ENCODE measurements at places on chromosomes 11 and 22. TPM values are rescaled to one million over a fixed set of nuclear protein-coding genes. Genes with fewer than 3 reads are reported as not detected.

- no peak for DNase-seq
- no peaks in the 10 kb centered on the region for H3K36me3 ChIP-seq
- H3K4me1 ChIP-seq = no peaks in the 10 kb centered on the region
- H3K4me3 ChIP-seq = no peak overlapping the region
Measured at GRCh38 chr22:36814801-36815200, 2.0 kb downstream of the PVALB start.

DNA sequence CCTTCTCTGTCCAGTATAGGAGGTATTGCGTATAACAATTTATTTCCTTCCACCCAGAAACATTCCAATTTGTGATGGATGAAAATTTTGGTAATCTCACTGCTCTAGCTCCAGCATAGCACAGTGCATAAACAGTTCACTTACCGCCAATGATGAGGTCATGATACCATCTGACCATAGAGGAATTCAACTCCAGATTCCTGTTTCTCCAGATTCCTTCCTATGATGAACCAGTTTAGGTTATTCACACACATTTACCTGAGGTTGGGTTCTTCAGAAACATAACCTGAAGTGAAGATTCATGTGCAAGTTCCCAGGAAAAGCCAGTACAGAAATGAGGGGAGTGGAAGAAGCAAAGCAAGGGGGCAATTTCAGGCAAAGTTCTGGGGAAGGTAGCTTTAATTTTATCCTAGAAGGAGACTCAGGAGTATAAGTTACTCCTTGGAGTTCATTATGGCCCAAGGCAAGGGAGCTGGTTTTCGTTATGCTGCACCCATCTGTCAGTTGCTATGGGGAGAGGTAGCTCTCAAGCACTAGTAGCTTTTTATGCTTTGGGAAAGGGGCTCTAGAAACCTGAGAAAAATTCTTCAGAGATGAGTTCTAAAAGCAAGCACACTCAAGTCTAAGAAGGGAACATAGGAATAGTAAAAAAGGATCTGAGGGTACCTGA, 121.6 kb downstream of the CASP12 start:
- no peak for DNase-seq
- no peak overlapping the region for H3K27ac ChIP-seq
- peaks cover 17% of the 10 kb centered on the region for H3K4me1 ChIP-seq
- H3K36me3 ChIP-seq = no peaks in the 10 kb centered on the region
- H3K4me3 ChIP-seq = no peak overlapping the region
- H3K27me3 ChIP-seq = no peaks in the 10 kb centered on the region

The C22orf15 gene
- 2.1 TPM for total RNA-seq

DNA sequence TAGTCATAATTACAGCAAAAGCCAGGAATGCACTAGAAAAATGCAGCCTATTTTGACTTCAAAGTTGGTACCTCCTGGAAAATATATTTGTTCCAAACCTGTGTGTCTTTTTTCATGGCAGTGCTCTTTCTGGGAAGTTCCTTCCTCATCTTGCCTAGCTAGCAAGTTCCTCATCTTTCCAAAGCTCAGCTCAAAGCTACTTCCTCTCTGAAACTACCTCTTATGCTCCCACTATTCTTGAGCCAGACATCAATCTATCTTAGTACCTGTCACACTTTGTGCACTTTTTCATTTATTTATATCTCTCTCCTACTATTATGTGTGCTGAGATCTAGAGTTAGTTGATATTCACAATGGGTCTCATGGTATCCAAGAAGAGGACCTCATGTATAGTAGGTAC, 191.6 kb upstream of the CCDC90B start:
- H3K36me3 ChIP-seq = no peaks in the 10 kb centered on the region
- no peak for DNase-seq
- H3K4me3 ChIP-seq = no peak overlapping the region
- peaks cover 9% of the 10 kb centered on the region for H3K27me3 ChIP-seq
- H3K4me1 ChIP-seq = no peaks in the 10 kb centered on the region

DNA sequence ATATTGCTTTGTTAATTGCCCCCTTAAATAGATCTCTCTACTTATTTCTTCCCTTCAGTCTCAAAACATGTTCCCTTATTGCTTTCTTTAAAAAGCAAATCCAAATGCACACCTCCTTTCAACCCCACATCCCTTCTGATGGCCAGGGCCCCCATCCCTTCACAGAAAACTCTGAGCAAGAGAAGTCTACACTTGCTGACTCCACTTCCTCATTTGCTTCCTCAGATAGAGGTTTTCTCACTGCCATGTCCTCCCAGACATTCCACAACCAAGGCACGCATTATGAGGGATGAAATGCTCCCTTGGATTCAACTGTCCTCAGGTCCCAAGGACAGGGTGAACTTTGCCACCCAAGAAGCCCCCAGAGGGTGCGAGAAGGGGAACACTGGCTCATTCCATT, 43.1 kb downstream of the CSNK2A3 start:
- no peak for DNase-seq
- no peak overlapping the region for H3K27ac ChIP-seq

The ROBO4 gene
- not detected for total RNA-seq

The GPR83 gene
- total RNA-seq = 0.07 TPM

DNA sequence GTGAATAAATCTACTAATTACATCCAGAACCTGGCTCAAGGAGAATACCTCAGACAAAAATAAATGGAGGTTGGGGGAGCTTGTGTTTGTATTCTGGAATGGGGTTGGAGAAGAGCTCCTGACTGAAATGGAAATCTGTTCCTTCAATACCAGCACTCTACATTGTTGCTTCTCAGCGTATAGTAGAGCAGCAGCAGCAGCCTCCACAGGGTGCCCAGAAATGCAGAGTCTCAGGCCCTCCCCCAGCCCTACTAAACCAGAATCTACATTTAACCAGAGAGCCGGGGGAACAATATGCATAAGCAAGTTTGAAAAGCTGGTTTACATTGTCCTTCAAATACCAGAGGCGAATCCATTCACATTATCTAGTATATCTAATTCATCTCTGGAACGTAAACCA, 474.8 kb downstream of the NTM start:
- H3K36me3 ChIP-seq = no peaks in the 10 kb centered on the region
- peaks cover 4% of the 10 kb centered on the region for H3K27me3 ChIP-seq
- no peak overlapping the region for H3K4me3 ChIP-seq
- no peak for DNase-seq
- H3K27ac ChIP-seq = no peak overlapping the region

DNA sequence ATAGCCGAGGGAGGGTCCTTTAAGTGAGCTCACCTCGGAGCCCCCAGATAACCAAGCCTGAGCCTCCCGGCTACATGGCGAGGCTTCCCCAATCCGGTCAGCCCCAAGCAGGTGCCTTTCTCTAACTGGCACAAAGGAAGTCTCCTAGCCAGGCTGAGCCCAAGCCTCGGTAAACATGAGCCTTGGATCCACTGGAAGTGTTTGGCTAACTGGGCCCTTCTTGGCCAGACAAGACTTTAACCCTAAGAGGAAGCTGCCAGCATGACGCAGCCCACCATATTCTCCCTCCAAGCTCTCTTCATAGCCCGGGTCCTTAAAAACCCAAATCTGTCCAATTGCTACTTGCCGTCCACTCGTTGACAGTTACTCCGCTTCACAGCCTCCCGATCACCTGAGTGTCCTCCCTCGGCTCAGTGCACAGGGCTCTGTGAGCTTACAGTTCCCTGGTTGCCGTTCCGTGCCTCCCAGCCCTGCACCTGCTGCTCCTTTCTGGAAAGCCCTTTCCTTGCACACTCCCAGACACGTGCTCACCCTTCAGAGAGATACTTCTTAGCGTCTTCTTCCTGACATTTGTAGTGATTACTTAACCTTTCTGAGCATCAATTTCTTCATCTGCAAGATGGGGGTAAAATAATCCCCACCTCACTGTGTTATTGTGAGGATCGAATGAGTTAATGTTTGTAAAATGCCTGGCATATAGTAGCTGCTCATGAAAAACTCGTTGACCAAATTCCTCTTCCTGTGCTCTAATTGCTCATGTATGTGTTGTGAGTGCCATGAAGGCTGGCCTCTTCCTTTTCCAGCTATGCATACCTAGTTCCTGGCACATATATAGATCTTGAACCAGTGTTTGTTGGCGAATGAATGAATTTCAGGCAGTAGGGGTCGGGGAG, 25.6 kb downstream of the TXN2 start:
- H3K27ac ChIP-seq = peak overlapping the region; percentile 74
- H3K27me3 ChIP-seq = no peaks in the 10 kb centered on the region
- H3K4me3 ChIP-seq = peak overlapping the region; percentile 73
- peaks cover 38% of the 10 kb centered on the region for H3K4me1 ChIP-seq

- H3K4me3 ChIP-seq = no peak overlapping the region
- no peak overlapping the region for H3K27ac ChIP-seq
- H3K36me3 ChIP-seq = peaks cover 5% of the 10 kb centered on the region
- peaks cover 18% of the 10 kb centered on the region for H3K4me1 ChIP-seq
- DNase-seq = no peak
- H3K27me3 ChIP-seq = no peaks in the 10 kb centered on the region
Measured at GRCh38 chr11:33068611-33069340, 29.4 kb downstream of the TCP11L1 start.

DNA sequence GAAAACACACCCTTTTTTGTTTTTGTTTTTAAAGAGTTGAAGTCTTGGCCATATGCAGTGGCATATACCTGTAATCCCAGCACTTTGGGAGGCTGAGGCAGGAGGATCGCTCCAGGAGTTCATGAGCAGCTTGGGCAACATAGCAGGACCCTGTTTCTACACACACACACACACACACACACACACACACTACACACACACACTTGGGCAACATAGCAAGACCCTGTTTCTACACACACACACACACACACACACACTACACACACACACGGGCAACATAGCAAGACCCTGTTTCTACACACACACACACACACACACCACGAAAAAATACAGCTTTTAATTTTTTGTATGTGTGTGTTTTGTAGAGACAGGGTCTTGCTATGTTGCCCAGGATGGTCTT, 54.5 kb downstream of the HIPK3 start:
- no peak for DNase-seq
- H3K4me3 ChIP-seq = no peak overlapping the region
- H3K27ac ChIP-seq = no peak overlapping the region

- H3K27ac ChIP-seq = no peak overlapping the region
- no peaks in the 10 kb centered on the region for H3K4me1 ChIP-seq
- peaks cover 10% of the 10 kb centered on the region for H3K27me3 ChIP-seq
- no peaks in the 10 kb centered on the region for H3K36me3 ChIP-seq
Measured at GRCh38 chr22:36619797-36620399, 83.7 kb downstream of the CACNG2 start.

GRCh38 chr11:65104628-65105027, 7.0 kb upstream of the TM7SF2 start:
- H3K27ac ChIP-seq = peak overlapping the region; percentile 74
- peaks cover 14% of the 10 kb centered on the region for H3K36me3 ChIP-seq
- no peak for DNase-seq
- peaks cover 8% of the 10 kb centered on the region for H3K4me1 ChIP-seq
- no peaks in the 10 kb centered on the region for H3K27me3 ChIP-seq
- H3K4me3 ChIP-seq = no peak overlapping the region

DNA sequence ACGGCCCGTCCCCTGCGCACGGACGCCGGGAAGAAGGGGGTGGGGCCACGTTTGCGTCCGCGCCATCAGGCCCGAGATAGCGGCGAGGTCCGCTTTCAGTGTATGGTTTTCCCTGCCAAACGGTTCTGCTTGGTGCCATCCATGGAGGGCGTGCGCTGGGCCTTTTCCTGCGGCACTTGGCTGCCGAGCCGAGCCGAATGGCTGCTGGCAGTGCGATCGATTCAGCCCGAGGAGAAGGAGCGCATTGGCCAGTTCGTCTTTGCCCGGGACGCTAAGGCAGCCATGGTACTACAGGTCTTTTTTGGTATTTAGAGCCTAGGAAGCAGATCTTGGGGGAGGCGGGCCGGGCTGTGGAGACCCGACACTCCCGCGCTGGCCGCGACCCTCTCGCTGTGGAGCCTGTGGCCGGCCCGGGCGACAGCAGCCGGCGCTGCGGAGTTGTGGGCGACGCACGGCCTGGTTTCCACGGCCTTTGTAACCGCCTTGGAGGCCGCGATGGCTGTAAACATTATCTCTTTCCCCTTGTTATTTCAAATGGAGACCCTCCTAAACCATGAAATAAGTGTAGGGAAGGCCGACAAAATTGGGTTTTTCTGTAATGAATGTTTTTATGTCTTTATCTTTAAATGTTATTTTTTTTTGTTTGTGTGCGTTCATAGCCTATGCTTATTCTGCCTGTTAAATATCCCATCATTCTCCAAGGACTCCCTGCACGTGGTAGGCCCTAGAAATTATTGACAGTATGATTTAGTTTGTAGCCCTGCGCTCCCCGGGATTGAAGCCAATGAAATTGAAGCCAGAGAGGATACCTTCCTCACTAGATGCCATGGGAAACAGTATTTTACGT, at the start of gene AASDHPPT:
AASDHPPT (plus strand) TSS at position 54 of the 847 bp plus-strand sequence; CDS start at position 103, 49 bp downstream.
- no peak for DNase-seq
- no peaks in the 10 kb centered on the region for H3K27me3 ChIP-seq
- peaks cover 45% of the 10 kb centered on the region for H3K4me1 ChIP-seq
- peaks cover 22% of the 10 kb centered on the region for H3K36me3 ChIP-seq
- H3K4me3 ChIP-seq = peak within 1 kb of the TSS; percentile 94

- peak overlapping the region; percentile 62 for H3K4me3 ChIP-seq
- no peak overlapping the region for H3K27ac ChIP-seq
- H3K27me3 ChIP-seq = peaks cover 8% of the 10 kb centered on the region
Measured at GRCh38 chr11:64060861-64061444, 25.2 kb downstream of the FLRT1 start.

The SAAL1 gene
- total RNA-seq = 39.9 TPM

DNA sequence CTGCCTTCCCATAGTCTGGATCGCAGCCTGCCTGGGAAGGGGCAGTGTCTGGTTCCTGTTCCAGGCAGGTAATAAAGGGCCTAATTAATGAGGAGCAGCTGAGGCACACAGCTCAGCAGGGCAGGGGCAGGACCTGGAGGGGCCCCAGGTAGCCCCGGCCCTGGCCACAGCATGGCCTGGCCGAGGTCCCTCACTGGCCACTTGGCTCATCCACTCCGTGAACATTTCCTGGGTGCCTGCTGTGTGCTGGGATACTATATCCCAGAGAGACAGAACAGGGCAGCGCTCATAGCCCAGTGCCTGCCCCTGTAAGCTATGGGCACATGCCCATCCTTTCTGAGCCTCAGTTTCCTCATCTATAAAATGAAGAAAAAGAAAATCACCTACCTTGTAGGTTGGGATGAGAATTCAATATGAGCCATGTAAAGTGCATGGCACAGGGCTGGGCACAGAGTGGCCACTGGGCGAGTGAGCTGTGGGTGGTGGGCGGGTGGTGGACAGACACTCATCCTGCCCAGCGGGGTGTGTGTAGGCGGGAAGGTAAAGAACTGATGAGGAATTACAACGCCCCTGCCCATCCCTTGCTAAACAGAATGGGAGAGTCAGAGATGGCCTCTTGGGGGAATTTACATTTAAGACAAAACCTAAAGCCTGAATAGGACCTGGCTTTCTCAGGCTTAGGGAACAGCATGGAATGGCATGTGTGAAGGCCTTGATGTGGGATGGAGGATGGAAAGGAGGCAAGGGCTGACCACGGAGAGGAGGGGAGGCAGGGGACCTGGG, 9.2 kb downstream of the MYRF start:
- peaks cover 5% of the 10 kb centered on the region for H3K4me1 ChIP-seq
- H3K27me3 ChIP-seq = no peaks in the 10 kb centered on the region
- DNase-seq = no peak
- no peak overlapping the region for H3K27ac ChIP-seq

GRCh38 chr11:3056296-3057068, 741 bp downstream of the CARS1 start:
- H3K4me1 ChIP-seq = peaks cover 40% of the 10 kb centered on the region
- peak overlapping the region; percentile 91 for H3K4me3 ChIP-seq
- peak; percentile 70 for DNase-seq
- H3K27ac ChIP-seq = peak overlapping the region; percentile 90

- H3K4me3 ChIP-seq = no peak overlapping the region
- H3K27ac ChIP-seq = no peak overlapping the region
- H3K27me3 ChIP-seq = peaks cover 12% of the 10 kb centered on the region
- H3K4me1 ChIP-seq = no peaks in the 10 kb centered on the region
- H3K36me3 ChIP-seq = no peaks in the 10 kb centered on the region
- peak; percentile 70 for DNase-seq
Measured at GRCh38 chr22:49305214-49305965, 522.3 kb downstream of the BRD1 start.

Data from activated CD8-positive, alpha-beta T cell treated with anti-CD3 and anti-CD28 coated beads for 36 hours (primary cell).